ENCODE measurements at places on chromosomes 6 and 20.

DNA sequence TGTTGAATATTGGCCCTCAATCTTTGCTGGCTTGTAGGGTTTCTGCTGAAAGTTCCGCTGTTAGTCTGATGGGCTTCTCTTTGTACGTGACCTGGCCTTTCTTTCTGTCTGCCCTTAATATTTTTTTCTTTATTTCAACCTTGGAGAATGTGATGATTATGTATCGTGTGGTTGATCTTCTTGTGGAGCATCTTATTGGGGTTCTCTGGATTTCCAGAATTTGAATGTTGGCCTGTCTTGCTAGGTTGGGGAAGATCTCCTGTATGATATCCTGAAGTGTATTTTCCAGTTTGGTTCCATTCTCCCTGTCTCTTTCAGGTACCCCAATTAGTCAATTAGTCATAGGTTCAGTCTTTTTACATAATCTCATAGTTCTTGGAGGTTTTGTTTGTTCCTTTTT is 22.6 kb upstream of the MOXD1 start:
- no peak for DNase-seq

- DNase-seq: peak; percentile 24
These were observed 6.9 kb upstream of the CTNNBL1 start for GRCh38 chr20:37686762-37687477.

DNA sequence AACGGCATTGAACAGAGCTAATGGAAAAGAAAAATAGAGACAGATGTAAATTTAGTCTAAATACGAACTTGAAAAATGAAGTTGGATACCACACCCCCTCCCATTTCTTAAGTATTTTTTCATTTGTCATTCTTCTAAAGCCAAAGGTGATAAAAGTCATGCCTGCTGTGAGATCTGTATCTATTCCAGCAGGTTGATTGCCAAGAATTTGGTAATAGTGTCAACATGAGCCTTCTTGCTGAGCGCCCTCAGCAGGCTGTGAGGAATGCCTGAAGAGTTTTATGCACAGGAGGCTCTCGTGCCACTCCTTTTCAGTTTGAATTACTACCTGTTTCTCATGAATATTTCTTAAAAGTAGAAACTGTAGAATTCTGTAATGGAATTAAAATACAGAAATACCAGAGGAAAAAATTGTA is 165.4 kb downstream of the QKI start:
- DNase-seq: no peak

GRCh38 chr6:159689001-159689400 is 4.0 kb downstream of the SOD2 start:
- no peak for DNase-seq

DNA sequence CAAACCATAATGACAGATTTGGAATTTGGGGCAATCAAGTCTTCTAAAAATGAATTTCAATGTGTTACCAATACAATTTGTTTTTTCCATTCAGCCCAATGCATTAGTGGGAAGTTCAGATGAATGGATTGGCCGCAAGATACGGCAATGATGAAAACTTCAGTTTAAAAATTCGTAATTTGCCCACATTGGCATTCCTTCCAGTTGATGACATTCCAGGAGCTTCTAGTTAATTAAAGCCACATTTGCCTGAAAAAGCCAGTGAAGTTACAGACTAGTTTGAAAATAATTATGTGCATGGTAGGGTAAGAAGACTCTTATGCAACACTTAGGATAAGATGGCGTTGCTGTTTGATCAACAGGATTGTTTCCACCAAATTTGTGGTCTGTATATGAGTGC is 46.2 kb downstream of the NHLRC1 start:
- no peak for DNase-seq

DNA sequence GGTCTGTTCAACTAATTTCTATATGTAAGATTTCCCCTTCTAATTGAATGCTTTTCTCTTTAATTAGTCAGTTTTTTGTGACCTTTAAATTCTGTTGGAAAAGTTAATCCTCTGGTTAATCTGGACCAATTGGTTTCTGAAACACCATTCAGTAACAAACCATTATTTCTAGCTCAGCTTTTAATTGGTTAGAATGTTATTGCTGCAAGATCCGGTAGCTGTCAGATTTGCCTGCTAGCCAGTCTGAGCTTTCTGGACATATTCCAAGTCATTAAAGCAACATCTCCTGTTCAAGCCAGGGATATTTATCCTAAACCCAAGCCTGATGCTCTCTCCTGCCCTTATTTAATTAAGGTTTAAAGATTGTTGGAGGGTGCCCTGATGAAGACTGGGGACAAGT is 55.1 kb upstream of the FBXL4 start:
- DNase-seq: no peak

DNA sequence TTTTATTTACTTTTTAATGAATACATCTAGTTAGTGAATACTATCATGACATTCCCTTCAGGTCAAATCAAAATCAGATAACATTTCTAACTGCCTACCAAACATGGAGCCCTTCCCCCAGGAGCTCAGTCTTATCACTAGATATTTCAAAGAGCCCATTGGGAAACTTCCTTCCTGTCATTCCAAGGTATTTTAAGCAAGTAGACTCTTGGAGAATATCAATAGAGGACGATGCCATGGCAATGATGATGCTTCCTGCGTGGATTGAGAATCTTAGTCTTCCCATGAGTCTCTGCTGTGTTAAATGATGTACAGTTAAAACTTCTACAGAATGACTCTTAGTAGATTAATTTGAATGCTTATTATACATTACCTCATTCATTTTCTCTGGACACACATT is 384.9 kb downstream of the CENPW start:
- DNase-seq: no peak

GRCh38 chr20:43017241-43018030 is 172.3 kb downstream of the PTPRT start:
- no peak for DNase-seq

DNA sequence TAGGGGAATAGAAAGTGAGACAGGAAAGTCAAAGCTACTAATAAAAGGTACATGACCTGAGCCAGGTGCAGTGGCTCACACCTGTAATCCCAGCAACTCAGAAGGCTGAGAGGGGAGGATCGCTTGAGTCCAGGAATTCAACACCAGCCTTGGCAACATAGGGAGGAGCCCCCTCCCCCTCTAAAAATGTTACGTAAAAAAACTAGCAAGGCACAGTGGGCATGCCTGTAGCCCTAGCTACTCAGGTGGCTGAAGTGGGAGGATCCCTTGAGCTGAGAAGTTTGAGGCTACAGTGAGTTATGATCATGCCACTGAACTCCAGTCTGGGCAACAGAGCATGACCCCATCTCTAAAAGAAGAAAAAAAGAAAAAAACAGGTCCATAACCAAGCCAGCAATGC is 186.1 kb upstream of the RIN2 start:
- DNase-seq: no peak

DNA sequence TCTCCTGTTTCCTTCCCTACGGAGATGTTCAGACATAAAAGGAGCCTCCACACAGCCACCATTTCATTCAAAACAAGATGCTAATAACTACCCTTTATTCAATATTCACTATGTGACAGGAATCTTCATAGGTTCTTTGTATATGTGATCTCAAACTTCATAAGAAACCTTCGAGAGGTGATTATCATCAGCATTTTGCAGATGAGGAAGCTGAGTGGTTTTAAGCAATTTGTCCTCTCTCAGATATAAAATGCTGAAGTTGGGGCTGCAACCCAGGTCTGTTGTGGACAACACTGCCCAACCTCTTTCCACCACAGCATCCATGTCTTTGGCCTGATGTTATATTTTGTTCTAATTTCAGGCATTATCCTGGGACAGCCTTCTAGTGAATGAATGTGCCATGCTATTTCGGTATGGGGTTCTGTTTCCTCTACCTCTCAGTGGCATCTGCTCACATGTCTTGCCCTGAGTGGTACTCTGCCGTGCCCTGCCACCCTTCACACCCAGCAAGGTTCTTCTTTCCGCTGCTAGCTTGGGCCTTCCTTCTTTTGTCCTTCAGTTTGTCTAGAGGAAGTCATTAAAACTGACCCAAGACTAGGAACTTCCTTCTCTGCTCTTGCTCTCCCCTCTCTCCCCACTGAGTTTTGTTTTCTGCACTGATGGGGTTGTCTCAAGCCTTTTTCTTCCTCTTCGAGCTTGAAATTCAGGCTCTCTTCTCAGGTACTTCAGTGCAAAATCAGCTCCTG is 300.9 kb upstream of the PRDM1 start:
- no peak for DNase-seq

GRCh38 chr20:20364593-20365479 is 3.1 kb upstream of the INSM1 start:
- DNase-seq: no peak

DNA sequence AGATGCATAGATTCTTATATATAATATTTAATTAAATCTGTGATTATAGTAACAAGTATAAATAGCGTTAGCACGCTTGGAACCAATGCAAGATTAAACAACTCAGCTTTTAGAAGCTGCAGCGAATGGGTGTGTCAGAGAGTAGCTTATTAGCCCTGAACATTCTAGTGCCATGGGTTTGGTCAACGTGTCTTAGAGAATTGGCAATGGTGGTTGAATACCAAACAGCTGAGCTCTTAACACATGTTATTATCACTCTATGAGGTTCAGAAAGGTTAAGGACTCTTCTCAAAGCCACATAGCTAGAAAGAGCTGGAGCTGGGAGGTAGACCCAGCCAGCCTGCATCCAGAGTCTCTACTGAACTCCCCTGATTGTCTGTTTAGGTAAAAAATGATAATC is 284.2 kb upstream of the CHD6 start:
- no peak for DNase-seq

DNA sequence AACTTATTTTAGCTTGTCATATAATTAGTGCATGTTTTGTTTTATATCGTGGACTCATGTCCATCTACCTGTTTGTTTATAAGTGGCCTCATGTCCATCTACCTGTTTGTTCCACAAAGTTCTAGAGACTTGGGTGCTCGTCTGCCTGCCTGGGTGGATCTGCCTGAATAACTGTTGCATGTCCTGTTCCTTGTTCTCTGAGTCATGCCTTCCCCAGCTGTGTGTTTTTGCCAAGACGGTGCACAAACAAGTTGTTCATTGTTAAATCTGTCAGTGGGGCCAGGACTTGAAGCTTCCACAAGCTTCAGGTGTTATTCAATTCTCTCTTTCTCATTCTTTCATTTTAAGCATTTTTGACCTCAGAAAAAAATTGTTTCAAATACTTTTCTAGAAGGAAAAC is 358.0 kb upstream of the CITED2 start:
- peak; percentile 67 for DNase-seq

Data from brain microvascular endothelial cell (primary cell).